Common myeloid progenitor, CD34-positive (primary cell): ENCODE measurements at places on chromosomes 4 and X.

DNA sequence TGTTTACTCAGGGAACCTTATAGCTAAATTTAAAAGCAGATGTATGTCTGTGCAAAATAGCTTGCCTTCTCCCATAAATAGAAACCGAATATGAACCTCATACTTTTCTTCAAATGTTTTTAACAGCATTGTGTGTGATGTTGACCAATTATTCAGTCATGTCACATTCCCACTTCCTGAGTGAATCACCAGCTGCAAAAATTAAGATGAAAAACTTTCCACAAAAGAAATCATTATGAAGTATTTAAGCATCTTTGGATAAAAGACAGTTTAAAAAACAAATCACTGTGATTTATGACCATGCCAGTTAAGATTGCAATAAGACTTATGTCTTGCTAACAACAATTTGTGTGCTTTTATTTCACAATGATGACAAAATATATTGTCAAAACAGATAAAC lies 220.1 kb downstream of the PDGFC start:
- DNase-seq = no peak

GRCh38 chr4:47010912-47011446 lies 17.6 kb upstream of the GABRA4 start:
- DNase-seq = peak; percentile 45

DNA sequence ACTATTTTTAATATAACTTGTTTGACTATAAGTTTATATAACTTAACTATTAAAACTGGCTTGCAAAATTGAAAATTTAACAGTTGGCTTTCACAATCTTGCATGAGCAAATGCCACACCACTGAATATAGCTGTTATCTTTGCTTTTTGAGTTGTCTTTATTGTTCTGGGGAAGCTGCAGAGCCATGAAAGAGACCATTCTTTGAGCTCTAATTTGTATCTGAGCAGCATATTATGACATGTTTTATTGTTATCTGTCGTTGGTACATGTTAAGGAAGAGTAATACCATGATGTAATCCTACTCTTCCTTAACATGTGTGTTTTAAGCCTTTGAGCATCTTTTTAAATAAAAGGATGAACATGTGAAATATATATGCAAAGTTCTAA lies 97.1 kb upstream of the ANK2 start:
- no peak for DNase-seq

- DNase-seq = no peak
Observed at GRCh38 chrX:27976284-27976683, 5.0 kb downstream of the DCAF8L1 start.

- no peak for DNase-seq
Observed at GRCh38 chr4:139083607-139083955, 68.0 kb downstream of the NOCT start.

DNA sequence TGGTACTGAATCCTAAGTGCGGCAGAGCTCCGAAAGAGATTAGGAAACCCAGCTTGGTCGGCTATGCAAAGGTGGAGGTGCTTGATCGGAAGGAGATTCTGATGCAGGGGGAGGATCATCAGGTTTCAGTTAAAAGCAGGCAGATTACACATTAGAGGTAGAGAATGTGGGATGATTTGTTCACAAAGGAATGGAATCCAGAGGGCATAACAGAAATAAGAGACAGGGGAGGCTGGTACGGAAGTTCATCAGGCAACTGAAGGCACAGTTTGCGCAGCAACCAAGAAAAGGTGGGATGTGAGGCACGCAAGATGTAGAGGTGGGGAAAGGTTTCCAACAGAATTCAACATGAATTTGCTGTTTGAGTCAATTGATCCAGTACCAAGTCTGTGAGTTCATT lies 424 bp upstream of the ZNF330 start:
- DNase-seq = no peak

DNA sequence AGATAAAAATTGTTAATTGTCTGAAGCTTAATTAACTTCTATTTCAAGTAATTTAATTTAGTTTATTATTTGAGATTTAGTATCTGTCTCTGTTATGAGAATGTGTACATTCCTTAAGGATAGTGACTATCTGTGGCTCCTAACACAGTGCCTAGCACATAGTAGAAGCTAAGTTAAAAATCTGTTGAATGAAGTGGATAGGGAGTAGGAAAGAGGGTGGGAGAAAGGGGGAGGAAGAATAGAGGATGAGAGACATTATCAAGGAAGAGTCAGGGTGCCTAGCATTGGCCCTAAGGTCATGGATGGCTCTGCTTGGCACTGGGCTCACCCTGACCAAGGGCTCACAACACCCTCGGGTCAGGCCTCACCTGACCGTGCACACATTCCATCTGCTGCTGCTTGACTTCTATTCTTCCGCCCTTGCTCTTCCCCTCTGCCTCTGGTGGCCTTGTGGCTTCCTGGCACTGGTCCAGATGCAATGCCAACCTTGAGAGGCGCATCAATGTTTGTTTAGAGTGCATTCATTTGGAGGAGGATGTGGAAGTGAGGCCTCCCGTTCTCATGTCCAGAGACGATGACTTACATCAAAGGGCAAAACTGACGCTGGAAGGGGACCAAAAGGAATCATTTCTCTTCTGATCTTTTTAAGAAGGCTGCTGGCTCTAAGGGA lies 42.3 kb downstream of the TRIM2 start:
- DNase-seq = no peak

DNA sequence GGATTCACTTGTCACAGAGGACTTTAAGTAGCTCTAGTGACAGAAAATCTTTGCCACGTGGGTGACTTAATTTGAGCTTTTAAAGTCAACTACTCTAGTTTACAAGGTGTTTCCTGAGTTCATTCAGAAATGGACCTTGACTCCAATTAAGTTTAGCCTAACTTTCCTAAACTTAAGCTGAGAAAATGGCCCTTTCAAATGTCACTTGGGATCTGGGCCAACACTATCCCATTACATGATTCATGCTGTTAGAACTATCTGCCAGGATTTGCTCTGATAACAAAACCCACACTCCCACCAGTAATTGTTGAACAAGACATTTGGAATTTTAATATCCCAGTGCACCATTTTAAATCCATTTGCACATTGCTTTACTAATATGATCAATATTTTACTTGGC lies 40.8 kb downstream of the C4orf46 start:
- no peak for DNase-seq

DNA sequence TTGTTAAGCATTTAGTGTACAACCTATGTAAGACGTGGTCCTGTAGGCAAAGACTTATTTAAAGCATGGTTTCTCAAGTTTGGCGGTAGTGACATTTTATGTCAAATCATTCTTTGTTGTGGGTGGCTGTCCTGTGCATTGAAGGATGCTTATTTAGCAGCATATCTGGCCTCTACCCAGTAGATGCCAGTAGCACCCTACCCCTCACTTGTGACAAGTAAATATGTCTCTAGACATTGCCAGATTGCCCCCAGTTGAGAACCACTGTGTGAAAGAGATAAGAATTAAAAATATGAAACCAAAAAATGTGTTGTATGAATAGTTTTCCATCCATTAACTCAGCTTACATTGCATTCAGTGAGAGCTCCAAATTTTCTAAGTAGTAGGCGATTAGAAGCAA lies 25.5 kb downstream of the MMAA start:
- no peak for DNase-seq

DNA sequence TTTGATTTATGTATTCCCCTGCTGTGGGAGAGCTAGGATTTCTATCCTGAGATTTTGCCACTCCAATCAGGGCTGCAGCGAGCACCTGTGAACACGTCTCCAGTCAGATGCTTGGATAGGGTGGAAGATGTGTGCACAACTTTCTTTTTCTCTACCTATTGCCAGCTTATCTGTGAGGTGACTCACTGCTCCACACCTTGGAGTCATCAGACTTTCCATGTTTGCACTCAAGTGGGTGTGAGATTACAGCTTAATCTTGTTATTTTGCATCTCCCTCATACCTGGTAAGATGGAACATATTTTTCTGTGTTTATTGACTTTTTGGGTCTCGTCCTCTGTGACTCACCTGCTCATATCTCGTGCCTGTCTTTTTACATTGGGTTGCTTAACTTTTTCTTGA lies 32.2 kb downstream of the PSAPL1 start:
- DNase-seq = no peak

DNA sequence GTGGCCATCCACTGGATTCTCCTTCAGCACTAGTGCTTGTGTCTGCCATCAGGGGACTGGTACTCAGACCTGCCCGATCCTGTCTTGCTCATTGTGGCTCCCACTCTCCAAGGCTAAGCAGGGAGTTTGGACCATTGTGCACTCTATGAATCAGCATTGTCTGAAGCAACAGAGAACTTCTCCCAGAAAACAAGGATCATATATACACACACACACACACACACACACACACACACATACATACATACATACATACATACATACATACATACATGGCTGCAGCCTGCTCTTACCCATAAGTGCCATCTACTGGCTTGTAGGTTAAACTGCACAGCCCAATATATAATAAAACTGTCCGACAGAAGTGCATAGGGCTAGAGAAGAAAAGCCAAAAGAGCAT lies 345.3 kb upstream of the LCORL start:
- peak; percentile 68 for DNase-seq

DNA sequence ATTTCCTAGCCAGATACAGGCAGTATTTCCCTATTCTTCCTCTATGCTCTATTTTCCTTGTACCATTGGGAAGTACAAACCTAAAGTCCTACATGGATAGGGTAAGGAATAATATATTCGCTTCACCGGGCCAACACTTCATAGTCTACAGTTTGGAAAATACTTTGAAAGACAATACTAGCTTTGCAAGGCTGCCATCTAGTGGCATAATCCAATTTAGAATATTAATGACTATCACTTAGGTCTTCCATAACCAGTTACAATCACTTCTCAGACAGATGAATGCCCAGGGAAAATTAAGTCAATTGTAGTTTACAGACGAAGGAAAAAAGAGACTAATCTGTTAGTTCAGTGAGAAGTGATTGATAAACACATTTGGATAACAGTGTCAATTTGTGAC lies 141.0 kb upstream of the FAM47C start:
- DNase-seq = peak; percentile 17

DNA sequence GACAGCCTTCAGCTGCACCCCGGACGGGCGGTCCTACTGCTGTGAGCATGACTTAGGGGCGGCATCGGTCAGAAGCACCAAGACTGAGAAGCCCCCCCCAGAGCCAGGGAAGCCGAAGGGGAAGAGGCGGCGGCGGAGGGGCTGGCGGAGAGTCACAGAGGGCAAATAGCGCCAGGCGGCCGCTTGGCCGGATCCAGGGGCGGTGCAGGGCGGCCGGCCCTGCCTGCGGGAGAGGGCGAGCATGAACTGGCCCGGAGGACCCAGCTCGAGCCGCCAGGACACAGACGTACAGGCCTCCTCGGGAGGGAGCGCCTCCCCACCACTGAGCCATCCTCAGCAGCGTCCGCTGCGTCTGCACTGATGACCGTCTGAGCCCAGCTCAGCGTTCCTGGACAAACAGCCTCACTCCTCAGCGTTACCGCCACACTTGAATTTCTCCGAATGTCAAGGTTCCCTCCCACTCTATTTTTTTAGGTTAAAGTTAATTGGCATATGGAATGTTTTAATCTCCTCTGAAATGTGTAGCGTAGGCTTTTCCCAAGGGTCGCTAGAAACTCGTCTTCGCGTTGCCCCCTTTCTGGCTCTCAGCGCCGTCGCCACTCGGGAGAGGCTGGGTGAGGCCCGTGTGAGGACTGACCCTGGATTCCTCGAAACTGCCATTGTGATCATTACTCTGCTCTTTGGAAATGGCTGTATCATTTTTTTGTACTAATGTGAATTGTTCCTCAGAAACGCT lies 29.9 kb downstream of the NELFA start:
- DNase-seq = no peak

- DNase-seq = peak; percentile 61
Observed at GRCh38 chr4:115292320-115293092, 179.1 kb upstream of the NDST4 start.
